ENCODE measurements at places on chromosomes 4 and X.

DNA sequence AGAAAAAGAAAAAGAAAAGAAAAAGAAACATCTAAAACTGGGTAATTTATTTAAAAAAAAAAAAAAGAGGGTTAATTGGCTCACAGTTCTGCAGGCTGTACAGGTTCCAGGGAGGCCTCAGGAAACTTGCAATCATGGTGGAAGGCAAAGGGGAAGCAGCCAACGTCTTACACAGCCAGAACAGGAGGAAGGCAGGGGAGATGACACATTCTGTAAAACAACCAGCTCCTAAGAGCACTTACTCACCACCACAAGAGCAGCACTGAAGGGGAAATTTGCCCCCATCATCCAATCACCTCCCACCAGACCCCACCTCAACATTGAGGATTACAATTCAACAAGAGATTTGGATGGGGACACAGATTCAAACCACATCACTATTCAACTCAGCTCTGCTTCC, 36.8 kb upstream of the TMEM184C start:
- H3K36me3 ChIP-seq, result no peaks in the 10 kb centered on the region
- no peak for DNase-seq
- H3K4me1 ChIP-seq, result no peaks in the 10 kb centered on the region
- H3K4me3 ChIP-seq, result no peak overlapping the region
- no peaks in the 10 kb centered on the region for H3K27me3 ChIP-seq

DNA sequence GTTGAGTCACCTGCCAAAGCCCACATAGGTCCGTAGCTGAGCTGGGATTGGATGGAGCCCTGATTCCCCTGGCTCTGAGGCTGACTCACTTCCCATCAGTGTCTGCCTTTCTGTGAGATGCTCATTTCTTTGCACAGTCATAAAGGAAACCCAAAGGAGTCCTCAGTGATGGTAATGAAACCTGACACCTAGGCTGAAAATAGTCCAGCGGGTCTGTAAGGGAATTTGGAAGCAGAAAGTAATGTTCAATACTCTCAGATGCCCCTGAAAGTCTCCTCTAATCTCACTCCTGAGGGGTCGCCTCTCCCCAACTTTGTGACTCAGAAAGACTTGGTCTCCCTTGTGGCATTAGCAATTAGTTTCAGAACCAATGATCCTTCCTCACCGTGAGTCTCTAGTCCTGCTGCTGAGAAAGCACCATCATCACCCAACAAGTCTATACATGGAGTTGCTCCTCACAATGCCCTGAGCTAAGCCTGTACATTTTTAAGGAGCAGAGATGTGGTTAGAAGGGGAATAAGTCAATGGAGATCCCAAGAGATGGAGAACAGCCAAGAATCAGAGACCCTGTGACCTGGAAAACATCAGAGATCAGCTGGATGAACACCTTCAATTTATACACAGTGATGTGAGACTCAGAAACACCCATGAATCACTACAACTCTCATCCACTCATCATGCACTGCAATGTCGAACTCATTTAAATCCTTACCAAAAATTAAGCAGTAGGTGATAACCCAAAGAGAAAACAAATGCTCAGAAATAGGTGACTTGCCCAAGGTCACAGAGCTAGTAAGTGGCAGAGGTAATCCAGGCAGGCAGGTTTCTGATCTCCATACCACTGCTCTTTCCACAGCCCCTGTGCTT, 219.0 kb upstream of the CPEB2 start:
- no peak overlapping the region for H3K4me3 ChIP-seq
- no peaks in the 10 kb centered on the region for H3K27me3 ChIP-seq

DNA sequence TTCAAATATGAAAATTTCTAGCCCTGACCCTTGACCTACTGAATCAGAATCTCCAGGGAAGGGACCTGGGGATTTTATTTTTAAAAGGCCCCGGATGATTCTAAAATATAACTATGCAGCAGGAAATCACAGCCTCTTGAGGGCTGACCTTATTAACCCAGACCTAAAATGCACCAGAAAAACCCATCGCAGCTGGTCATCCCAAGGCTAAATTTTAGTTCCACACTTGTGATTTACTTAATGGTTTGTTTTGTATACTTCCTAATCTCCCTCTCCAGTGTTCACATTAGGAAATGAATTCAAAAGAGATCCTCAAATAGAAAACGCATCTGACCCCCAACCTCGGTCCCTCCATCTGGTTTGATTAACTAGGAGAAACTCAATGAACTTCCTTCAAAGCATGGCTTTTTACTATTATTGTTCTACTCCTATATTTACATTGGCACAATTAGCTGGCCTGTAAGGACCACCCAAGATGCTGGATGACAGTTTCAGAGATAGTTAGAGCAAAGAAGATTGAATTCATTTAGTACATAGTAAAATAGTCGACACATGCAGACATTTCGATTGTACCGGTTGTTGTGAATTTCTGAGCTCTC, 147.8 kb upstream of the MED14 start:
- DNase-seq, result no peak
- H3K27me3 ChIP-seq, result no peaks in the 10 kb centered on the region
- H3K27ac ChIP-seq, result no peak overlapping the region
- H3K36me3 ChIP-seq, result no peaks in the 10 kb centered on the region

DNA sequence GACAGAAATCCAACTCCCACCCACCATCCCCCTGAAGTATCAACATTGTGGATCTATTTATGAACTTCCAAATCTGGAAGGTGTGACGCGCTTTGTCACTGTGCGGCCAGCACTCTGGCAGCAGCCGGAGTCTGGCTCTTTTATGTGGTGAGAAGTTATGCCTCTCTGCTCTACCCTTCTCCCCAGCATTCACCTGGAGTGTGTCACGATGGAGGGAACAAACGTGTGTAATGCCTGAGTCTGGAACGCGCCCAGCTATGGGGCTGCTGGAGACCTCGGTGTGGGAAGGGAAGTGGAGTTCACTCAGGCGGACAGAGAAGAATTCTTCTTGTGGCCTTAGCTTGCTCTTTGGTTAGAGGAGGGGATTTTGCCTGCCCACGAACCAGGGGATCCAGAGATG, 222.1 kb upstream of the RPL34 start:
- peaks cover 4% of the 10 kb centered on the region for H3K4me1 ChIP-seq
- no peak overlapping the region for H3K4me3 ChIP-seq
- no peaks in the 10 kb centered on the region for H3K27me3 ChIP-seq
- H3K36me3 ChIP-seq, result no peaks in the 10 kb centered on the region
- DNase-seq, result no peak

- DNase-seq, result no peak
- H3K27ac ChIP-seq, result no peak overlapping the region
- H3K36me3 ChIP-seq, result no peaks in the 10 kb centered on the region
- H3K4me3 ChIP-seq, result no peak overlapping the region
Observed at GRCh38 chr4:70399319-70399718, 1.6 kb downstream of the OPRPN start.

DNA sequence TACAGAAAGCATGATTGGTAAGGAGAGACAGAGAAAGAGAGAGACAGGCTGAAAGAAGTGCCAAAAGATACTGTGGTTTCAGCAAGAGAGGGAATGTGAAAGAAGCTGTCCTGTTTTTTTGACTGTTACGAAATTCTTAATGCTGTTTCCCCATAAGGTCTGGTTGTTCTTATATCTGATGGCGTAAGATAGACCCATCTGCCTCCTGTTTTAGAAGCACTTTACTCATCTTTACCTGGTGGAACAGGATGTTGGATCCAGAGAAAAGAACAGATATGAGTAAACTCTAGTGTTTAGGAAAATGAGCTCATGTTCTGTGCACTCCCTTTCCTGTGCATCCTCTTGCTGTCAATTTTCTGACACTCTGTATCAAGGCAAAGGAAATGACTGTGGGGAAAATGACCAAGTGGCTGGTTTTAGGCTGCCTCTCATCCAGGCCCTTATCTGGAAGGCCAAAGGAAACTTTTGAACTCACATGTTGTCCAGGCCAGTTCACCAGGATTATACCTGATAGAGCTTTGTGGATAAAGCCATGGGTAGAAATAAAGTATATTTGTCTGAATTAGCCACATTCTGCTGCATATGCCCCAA, 311.7 kb upstream of the HTR2C start:
- no peaks in the 10 kb centered on the region for H3K27me3 ChIP-seq
- H3K4me1 ChIP-seq, result no peaks in the 10 kb centered on the region
- DNase-seq, result no peak
- H3K27ac ChIP-seq, result no peak overlapping the region
- no peak overlapping the region for H3K4me3 ChIP-seq

DNA sequence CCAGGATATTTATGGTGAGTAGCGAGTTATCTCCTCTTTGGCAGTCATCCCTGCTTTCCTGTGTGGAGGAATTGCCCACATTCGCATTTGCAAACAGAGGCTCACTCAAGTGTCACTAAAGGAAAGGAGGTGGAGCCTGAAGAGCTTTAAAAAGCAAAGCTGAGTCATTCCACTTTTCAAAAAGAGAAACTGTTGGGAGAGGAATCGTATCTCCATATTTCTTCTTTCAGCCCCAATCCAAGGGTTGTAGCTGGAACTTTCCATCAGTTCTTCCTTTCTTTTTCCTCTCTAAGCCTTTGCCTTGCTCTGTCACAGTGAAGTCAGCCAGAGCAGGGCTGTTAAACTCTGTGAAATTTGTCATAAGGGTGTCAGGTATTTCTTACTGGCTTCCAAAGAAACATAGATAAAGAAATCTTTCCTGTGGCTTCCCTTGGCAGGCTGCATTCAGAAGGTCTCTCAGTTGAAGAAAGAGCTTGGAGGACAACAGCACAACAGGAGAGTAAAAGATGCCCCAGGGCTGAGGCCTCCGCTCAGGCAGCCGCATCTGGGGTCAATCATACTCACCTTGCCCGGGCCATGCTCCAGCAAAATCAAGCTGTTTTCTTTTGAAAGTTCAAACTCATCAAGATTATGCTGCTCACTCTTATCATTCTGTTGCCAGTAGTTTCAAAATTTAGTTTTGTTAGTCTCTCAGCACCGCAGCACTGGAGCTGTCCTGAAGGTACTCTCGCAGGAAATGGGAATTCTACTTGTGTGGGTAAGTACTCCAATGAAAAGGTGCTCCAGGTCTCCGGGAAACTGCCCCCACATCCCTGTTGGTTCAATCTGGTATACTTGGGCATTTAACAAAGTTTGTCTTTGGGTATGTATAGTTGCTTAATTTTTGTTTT, at the start of gene EGF:
TSS of gene EGF (plus strand) at position 178 of the 890 bp plus-strand sequence. CDS start at position 631, 453 bp downstream.
- H3K27ac ChIP-seq, result peak within 1 kb of the TSS; percentile 92
- no peaks in the 10 kb centered on the region for H3K27me3 ChIP-seq
- H3K4me3 ChIP-seq, result peak within 1 kb of the TSS; percentile 29
- H3K4me1 ChIP-seq, result peaks cover 17% of the 10 kb centered on the region
- no peaks in the 10 kb centered on the region for H3K36me3 ChIP-seq

DNA sequence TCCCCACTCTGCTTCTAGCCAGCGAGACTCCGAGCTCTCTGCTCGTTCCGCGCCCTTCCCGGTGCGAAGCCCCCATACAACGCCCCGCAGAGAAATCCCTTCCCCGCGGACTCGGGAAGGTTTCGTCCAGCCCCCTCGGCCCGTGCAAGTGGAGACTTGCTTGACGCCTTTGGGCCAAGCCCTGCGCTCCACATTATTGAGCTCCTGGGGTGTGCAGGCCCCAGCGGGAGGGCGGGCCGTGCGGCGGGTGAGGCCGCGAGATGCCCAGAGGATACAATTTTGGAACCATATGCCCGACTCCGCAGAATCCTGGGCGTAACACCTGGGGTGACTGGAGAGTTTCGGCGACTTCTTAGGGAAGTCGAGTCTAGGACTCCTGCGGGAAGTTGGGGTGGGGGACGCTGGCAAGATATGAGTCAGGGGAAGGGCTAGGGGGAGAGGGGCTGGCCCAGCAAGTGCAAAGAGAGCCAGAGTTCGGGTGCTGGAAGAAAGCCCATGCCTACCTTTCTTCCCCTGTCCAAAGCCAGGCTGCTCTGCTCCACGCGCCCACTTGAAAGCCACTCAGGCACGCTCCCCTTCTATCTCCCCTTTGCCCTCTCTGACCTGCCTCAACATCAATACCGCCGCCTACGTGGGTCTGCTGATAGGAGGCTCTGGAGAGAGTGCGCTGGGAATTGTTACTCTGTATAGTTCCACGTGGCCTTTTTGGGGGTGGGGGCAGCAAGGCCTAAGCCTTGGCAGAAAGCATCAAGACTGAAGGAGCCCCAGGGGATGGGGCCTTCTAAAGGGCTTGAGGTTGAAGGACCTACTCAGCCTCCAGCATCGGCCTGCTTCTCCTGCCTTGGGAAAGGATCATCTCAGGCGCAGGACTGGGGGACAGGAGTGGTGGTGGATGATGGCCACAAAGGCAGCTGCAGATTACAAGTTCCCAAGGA, 1.2 kb upstream of the ELF4 start:
- H3K27me3 ChIP-seq, result no peaks in the 10 kb centered on the region
- no peak for DNase-seq
- H3K4me3 ChIP-seq, result no peak overlapping the region
- H3K4me1 ChIP-seq, result no peaks in the 10 kb centered on the region
- no peaks in the 10 kb centered on the region for H3K36me3 ChIP-seq
- H3K27ac ChIP-seq, result no peak overlapping the region

- H3K4me3 ChIP-seq, result no peak overlapping the region
- no peaks in the 10 kb centered on the region for H3K36me3 ChIP-seq
- no peaks in the 10 kb centered on the region for H3K27me3 ChIP-seq
- DNase-seq, result no peak
- no peak overlapping the region for H3K27ac ChIP-seq
- no peaks in the 10 kb centered on the region for H3K4me1 ChIP-seq
Observed at GRCh38 chr4:140955641-140956040, 177.6 kb downstream of the RNF150 start.

- H3K36me3 ChIP-seq, result no peaks in the 10 kb centered on the region
- no peak overlapping the region for H3K27ac ChIP-seq
- no peaks in the 10 kb centered on the region for H3K4me1 ChIP-seq
Observed at GRCh38 chrX:147899379-147900114, 12.2 kb upstream of the FMR1 start.

- H3K4me3 ChIP-seq, result no peak overlapping the region
- H3K27ac ChIP-seq, result no peak overlapping the region
- H3K27me3 ChIP-seq, result no peaks in the 10 kb centered on the region
- no peak for DNase-seq
- H3K4me1 ChIP-seq, result no peaks in the 10 kb centered on the region
Observed at GRCh38 chr4:154471032-154471431, 20.6 kb downstream of the DCHS2 start.

- H3K4me1 ChIP-seq, result no peaks in the 10 kb centered on the region
- no peak overlapping the region for H3K27ac ChIP-seq
- H3K4me3 ChIP-seq, result no peak overlapping the region
- peak; percentile 41 for DNase-seq
Observed at GRCh38 chr4:40423735-40424134, 88.6 kb downstream of the CHRNA9 start.

GRCh38 chr4:174377613-174378012, 93.9 kb downstream of the CEP44 start:
- H3K4me1 ChIP-seq, result no peaks in the 10 kb centered on the region
- no peak for DNase-seq
- H3K27ac ChIP-seq, result no peak overlapping the region
- H3K4me3 ChIP-seq, result no peak overlapping the region
- H3K36me3 ChIP-seq, result no peaks in the 10 kb centered on the region
- no peaks in the 10 kb centered on the region for H3K27me3 ChIP-seq

DNA sequence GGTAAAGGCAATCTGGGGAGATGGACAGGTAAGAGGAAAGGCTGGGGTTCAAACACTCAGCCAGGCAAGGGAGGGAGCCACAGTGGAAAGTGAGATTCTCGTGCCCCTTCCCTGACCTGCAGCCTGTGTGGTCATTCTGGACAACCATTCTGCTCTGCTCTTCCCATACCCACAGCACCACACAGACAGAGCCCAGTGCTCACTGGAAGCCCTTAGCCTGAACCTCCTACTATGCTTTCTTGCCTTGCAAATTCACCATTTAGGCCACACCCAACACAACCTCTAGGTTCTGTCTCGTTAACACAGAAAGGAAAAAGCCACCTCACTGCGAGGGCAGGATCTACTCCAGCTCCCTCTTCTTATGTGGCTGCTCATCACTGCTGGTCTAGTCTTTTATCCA, 92.7 kb downstream of the SHISA3 start:
- H3K27me3 ChIP-seq, result no peaks in the 10 kb centered on the region
- H3K4me3 ChIP-seq, result no peak overlapping the region
- H3K4me1 ChIP-seq, result peaks cover 10% of the 10 kb centered on the region
- DNase-seq, result no peak
- H3K36me3 ChIP-seq, result no peaks in the 10 kb centered on the region

Data from mesendoderm (in vitro differentiated cells).